ENCODE measurements at places on chromosomes 1 and 21.

DNA sequence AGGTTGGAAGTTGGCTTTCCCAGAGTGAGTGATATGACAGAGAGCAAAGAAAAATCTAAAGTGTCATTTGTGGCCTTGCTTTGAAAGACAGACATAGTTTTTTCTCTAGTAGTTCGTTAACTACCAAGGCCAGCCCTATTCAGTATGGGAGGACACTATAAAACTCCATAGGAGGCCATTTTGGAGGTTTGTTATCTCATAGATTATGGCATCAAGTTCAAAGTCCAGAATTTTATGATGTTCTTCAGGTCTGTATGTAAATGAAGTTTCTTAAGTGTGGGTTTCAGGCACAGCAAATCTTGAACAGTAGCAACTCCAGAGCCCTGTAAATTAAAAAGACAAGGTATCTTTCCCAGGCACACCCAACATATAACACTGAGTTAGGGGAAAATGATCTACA lies 437.1 kb downstream of the PLPP3 start:
- no peak for DNase-seq

DNA sequence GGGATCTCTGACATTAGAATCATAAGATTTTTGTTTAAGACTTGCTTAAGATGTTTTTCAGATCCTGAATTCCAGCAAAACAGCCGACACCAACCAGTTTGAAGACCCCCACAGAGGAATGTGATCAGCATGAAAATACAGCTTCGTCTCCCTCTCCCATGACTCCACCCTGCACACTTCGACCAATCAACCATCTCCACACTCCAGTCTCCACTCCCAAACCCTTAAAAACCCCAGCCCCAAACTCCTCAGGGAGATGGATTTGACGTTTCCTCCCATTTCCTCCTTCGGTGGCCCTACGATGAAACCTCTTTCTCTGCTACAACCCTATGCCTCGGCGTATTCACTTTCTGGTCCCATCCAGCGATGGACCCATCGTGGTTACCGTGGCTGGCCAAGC lies 30.1 kb upstream of the KIF26B start:
- DNase-seq, result no peak

GRCh38 chr21:40254540-40255465 lies 387.6 kb downstream of the PCP4 start:
- no peak for DNase-seq

- DNase-seq, result no peak
These were observed 17.9 kb upstream of the SDE2 start for GRCh38 chr1:226017070-226017469.

- DNase-seq, result no peak
These were observed 101.6 kb upstream of the RUNX1 start for GRCh38 chr21:35150562-35151226.

- DNase-seq, result no peak
These were observed 23.6 kb downstream of the DYRK3 start for GRCh38 chr1:206658981-206659273.

- DNase-seq, result no peak
These were observed 7.6 kb downstream of the DENND2D start for GRCh38 chr1:111192658-111193519.
